CD8-positive, alpha-beta memory T cell (primary cell): ENCODE measurements at places on chromosomes 5 and 9.

GRCh38 chr5:173320259-173320658 lies 8.0 kb downstream of the STC2 start:
- no peak for DNase-seq

GRCh38 chr5:150538007-150538917 lies 30.3 kb downstream of the NDST1 start:
- DNase-seq, result no peak

- DNase-seq, result no peak
These were observed 74.4 kb upstream of the FCN1 start for GRCh38 chr9:134991808-134992754.

DNA sequence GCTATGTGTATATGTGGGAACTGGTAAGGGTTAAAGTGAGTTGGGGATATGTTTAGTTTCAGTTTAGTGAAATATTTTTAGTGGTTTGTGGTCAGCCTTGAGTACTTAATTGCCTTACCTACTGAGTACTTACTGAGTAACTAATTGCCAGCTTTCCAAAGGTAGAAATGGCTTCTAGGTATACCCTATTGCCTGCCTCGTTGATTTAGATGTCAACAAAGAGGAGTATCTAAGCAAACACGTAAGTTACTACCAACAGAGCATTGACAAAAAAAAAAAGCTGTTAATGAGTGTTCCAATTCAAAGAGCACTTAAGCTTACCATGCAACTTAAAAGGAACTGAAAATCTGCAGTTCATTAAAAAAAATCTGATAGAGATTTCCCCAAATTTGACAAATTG lies 8.8 kb downstream of the ATP10B start:
- no peak for DNase-seq

DNA sequence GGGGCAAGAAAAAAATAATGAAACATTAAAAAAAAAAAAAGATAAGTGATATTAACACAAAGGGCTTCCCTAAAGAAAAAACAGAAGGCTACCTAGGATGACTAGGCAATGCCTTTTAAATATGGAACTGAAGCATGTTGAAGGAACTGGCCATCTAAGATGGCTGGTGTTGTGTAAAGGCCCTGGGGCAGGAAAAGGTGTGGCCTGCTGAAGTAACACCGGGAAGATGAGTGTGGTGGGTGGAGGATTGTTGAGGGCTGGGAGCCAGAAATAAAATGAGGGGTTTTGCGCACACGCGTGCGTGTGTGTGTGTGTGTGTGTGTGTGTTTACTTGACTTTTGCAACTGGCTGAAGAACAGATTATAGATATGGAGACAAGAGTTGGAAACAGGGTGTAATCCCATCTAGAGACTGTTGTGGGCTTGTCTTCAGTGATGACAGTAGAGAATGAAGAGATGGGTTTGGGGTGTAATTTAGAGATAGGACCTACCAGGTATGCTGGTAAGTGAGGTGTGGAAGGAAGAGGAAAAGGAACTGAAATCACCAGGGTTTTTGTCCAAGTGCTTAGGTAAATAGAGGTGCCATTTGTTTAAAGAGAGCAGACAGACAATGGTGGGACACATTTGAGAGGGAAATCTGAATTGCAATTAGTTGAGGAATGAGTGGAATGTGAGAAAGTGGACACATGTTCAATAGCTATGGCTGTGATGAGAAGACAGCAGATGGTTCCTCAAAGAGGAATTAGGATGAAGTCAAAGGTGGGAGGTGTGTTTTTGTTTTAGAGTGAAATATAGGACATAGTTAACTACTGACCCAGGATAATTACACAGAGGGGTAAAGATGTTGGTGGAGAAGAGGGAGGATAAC lies 33.9 kb downstream of the RAD23B start:
- DNase-seq, result no peak

GRCh38 chr5:110977915-110978314 lies 93.6 kb upstream of the TSLP start:
- DNase-seq, result no peak

GRCh38 chr9:124853605-124854143 lies 414 bp downstream of the WDR38 start:
- no peak for DNase-seq

- DNase-seq, result no peak
These were observed 204.9 kb downstream of the GABBR2 start for GRCh38 chr9:98503867-98504266.

- no peak for DNase-seq
These were observed 174.0 kb upstream of the IL12B start for GRCh38 chr5:159504106-159504856.

DNA sequence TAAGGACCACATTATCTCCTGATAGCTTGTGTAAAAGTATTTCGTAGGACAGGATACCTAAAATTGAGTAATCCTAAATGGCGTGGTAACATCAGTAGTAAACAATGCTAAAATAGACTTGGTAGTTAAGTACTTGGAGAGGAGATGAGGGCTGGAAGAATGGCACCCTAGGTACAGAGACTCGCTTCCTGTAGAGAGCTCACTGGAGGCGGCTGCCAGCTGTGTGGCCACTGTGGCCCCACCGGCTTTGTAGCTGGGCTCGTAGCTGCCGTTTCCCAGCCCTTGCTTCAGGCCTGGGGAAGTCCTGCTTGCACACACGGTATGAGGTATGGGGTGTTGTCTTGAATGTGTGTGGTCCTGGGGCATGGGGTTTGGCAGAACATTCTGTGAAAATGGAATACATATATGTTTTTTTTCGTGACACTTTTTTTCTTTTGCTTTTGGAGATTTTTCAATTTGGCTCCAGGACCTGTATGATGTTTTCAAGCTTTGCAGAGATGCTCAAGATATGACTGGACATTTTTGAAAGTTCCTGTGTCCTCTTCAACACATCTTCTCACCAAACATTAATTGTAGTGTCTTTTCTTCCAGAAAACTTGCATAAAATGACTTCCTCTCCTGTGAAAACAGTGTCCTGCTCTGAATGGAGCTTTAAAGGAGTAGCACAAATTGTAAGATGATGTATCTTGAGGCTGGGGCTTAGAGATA lies 58.0 kb downstream of the RCL1 start:
- DNase-seq, result no peak

DNA sequence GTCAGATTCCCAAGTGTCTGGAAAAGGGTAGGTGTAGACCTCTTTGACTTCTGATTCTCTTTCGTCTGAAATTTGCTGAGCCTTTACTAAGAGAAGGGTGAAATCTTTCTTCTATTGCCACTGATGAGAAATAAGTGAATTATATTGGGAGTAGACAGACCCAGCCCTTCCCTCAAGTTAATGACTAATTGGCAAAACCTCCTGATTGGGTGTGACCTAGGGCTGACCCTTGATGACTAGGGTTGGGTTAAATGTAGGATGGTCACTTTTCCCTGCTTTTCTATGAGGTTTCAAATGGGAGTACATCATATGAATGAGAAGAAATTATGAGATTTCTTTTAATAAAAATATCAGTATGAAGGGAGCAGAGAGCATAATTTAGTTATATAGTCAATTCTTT lies 73.4 kb upstream of the C5orf46 start:
- no peak for DNase-seq

GRCh38 chr5:124474528-124475215 lies 271.8 kb downstream of the ZNF608 start:
- DNase-seq, result no peak

- no peak for DNase-seq
These were observed 99.9 kb downstream of the MAMDC2 start for GRCh38 chr9:70143394-70144130.

DNA sequence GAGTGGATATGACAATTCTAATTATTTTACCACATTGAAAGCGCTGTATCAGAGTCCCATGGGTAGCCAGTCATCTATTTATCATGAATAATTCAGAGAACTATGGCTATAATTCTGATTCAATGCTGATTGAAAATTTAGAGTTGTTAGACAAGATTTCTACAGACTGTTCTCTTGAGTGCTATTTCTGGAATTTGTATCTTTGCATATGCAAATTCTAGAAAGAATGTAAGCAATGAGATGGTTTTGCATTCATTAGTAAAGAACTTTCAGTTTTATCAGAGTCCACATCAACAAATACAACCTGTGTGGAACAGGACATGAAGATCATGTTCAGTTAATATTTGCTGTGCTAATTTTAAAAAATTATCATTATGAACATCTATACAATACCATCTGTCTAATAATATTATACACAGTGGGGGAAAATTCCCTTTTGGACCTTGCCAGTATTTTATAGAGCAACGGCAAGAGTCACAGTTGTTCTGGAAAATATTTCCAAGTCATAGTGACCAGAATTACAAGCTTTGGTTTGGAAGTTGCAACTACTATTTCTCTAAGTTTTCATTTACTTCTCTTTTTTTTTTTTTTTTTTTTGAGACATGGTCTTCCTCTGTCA lies 372.7 kb upstream of the PTGER4 start:
- DNase-seq, result no peak

GRCh38 chr9:114844766-114845165 lies 38.9 kb upstream of the TNFSF15 start:
- no peak for DNase-seq

DNA sequence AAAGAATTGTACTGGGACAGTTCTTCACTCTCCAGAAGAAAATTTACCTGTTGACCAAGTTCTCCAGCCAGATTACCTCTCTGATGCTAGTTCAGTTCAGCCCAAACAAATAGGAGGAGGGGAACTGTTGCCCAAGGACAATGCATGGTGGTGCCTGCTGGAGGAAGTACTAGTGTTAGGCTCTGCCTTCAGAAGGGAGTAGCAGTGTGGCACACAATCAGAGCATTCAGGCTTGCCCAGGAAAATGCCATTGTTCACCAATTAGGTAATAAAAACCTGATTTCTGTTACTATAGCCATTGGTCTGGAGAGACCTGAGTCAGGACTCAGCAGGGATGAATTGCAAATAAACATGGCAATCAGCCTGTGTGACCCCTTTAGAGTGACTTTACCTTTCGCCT lies 720.8 kb upstream of the ZNF608 start:
- DNase-seq, result no peak

GRCh38 chr5:31638345-31638744 lies 586 bp upstream of the PDZD2 start:
- DNase-seq, result no peak

DNA sequence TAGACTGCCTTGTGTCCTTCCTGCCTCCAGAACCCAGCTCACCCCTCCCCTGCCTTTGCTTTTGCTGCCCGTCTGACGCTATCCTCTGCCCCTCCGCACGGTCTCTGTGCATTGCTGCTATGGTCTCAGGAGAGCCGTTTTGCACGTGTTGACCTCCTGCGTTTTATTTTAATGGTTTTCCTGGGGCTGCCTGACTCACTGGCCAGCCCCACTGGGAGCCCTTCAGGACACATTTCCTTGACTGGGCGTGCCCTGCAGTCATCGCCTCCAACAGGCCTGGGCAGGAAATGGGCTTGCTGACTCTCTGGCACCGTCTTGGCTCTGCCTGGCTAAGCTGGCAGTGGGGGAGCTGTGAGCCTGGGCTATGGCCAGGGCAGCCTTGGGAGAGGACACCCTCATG lies 17.9 kb upstream of the ASS1 start:
- no peak for DNase-seq

DNA sequence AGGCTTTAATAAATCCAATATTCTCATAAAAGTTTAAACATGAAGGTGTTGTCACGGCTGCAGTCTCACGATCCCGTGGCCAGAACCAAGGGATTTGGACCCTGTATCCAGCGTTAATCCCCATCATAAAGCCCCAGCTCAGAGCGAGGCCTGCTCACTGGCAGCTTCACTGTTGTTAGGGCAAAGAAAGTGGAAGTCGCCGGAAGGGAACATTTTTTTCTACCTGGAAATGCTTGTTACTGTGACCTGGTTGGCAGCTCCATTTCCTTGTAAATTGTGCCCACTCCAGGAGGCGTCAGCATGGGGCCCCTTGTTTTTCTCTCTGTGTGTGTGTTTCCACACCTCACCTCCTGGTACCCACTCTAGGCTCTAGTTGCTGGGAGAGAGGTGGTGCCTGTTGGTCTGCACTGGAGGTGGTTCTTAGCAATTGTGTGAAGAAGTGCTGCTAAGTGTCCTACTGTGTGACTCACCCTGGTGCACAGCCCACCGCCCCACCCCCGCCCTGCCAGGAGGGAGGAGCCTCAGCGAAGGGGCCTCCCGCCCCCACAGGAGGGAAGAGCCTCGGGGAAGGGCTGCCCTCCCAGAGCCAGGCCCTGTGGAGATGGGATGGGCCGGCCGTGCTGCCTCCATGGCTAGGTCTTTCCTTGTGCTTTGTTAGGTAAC lies 105.1 kb downstream of the EHMT1 start:
- DNase-seq, result no peak

GRCh38 chr5:176803943-176804498 lies 6.3 kb upstream of the UNC5A start:
- no peak for DNase-seq

DNA sequence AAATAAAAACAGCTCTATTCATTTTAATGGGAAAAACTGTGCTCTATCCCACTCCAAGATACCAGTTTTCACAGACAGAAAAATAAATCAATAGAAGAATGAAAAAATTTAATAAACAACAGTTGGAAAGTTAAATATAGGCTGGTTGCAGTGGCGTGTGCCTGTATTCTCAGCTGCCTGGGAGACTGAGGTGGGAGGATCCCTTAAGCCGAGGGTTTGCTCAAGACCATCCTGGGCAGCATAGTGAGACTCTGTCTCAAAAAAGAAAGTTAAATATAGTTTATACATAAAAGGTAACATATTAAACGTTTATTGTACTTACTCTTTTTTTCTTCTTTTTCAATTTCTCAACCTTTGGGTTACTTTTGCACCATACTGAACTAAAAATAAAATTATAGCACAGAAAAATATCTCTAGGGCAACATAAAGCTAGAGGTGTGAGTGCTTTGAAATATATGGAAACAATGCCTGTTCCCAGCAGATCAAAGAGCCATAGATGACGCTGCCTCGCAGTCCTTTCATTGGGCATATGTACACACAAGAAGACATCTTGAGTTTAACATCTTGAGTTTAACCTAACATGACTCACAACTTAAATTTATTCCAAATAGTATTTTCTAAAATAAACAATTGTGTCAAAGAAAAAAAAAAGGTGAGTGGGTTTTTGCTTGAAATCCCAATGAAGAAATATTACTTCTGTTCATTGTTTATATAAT lies 25.7 kb upstream of the KLF9 start:
- no peak for DNase-seq

GRCh38 chr5:72555871-72556270 lies 48.7 kb upstream of the ZNF366 start:
- no peak for DNase-seq

DNA sequence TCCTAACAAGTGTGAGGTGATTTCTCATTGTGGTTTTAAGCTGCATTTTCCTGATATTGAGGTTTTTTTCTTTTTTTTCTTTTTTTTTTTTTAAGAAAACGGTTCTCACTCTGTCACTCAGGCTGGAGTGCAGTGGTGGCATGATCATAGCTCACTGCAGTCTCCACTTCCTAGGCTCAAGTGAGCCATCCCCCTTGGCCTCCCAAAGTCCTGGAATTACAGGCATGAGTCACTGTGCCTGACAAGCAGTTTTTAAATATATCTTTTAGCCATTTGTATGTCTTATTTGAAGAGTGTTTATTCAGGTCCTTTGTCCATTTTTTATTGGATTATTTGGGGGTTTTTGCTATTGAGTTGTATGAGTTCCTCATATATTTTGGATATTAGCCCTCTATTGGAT lies 53.8 kb downstream of the GCNT1 start:
- DNase-seq, result no peak
